Effector memory CD4-positive, alpha-beta T cell (primary cell): ENCODE measurements at places on chromosomes 3 and 15.

DNA sequence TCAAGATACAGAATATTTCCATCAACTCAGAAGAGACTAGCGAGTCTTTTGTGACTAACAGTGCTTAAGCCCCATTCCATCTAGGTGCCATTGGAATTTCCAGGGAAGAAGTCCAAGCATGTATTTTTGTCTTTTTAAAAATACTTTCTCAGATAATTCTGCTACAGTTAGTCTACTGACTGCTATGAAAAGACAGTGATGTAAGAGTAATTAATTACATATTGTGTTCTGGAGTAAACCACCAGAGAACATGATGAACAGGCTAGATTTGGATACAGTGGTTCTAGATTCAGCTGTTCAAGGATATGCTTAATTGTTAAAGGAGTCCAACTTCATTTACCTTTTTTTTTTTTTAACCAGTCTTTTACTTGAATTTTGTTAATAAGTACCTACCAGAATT, 34.8 kb upstream of the PAK6 start:
- DNase-seq = no peak

DNA sequence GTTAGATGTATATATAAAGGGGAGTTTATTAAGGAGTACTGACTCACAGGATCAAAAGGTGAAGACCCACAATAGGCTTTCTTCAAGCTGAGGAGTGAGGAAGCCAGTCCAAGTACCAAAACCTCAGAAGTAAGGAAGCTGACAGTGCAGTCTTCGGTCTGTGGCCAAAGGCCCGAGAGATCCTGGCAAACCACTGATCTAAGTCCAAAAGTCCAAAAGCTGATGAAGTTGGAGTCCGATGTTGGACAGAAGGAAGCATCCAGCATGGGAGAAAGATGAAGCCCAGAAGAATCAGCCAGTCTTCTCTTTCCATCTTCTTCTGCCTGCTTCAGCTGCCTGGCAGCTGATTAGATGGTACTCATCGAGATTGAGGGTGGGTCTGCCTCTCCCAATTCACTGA, 107.5 kb downstream of the BCHE start:
- no peak for DNase-seq

DNA sequence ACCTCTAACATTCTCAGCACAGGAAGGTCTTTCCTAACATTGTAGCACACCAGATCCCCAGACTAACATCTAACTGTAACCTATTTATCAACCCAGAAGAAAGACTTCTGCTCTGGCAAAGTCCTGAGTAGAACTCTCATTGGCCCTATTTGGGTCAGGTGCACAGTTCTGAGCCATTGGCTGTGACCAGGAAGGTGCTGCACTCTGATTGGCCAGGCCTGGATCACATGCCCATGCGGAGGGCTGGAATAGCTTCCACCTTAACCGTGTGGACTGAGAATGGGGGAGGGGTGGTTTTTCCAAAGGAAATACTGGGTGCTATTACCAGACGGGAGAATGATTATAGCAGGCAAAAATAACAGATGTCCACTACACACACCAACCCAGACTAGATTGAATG, 11.5 kb downstream of the FEZF2 start:
- no peak for DNase-seq

- no peak for DNase-seq
Measured at GRCh38 chr3:67998281-67998680, 343.9 kb upstream of the SUCLG2 start.

GRCh38 chr15:70054366-70054765, 43.4 kb downstream of the TLE3 start:
- DNase-seq = no peak

GRCh38 chr3:16936233-16936632, 51.5 kb downstream of the PLCL2 start:
- DNase-seq = no peak

- no peak for DNase-seq
Measured at GRCh38 chr15:39574427-39574826, 6.5 kb upstream of the THBS1 start.

DNA sequence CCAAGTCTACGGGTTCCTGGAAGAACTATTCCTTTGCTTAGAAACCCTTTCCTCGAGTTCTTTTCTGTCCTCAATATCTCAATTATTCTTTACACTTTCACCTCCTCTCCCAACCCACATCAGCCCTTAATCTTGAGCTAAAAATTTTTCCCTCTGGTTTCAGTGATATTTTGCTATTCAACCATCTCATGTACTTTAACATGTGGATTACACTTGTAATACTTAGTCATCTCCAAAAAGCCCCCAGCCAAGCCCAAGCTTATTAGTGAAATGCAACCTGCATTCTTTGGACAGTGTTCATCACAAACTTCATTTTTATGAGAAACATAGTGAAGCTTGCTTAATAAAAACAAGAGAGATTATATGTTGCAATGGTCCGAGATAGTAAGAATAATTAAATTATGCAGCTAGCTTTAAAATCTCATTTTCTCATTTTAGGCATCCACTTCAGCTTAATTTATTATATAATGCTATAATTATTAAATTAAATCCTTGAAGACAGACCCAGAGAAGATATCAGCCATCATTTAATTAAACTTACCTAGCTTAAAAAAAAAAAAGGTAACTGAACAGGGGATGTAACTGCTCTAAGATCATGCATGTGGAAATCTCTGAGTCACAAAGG, 534.5 kb upstream of the TBL1XR1 start:
- DNase-seq = no peak

DNA sequence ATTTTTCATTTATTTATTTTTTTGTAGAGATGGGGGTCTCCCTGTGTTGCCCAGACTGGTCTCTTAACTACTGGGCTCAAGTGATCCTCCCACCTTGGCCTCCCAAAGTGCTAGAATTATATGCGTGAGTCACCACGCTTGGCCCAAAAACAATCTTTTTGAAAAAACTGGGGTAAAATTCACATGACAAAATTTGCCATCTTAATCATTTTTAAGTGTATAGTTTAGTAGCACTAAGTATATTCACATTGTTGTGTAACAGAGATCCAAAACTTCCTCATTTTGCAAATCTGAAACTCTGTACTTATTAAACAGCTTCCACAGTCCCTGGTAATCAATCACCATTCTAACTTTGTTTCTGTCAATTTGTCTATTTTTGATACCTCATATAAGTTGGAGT, 5.2 kb downstream of the SNX1 start:
- DNase-seq = no peak

DNA sequence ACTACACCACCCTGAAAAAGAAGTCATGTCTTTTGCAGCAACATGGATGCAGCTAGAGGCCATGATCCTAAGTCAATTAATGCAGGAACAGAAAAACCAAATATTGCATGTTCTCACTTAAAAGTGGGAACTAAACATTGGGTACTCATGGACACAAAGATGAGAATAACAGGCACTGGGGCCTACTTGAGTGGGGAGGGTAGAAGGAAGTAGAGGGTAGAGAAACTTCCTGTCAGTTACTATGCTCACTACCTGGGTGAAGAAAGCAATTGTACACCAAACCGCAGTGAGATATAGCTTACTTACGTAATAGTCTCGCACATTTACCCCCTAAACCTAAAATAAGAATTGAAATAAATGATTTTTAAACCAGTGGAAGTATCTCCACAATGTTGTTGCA, 480.5 kb upstream of the ARRDC4 start:
- DNase-seq = no peak

DNA sequence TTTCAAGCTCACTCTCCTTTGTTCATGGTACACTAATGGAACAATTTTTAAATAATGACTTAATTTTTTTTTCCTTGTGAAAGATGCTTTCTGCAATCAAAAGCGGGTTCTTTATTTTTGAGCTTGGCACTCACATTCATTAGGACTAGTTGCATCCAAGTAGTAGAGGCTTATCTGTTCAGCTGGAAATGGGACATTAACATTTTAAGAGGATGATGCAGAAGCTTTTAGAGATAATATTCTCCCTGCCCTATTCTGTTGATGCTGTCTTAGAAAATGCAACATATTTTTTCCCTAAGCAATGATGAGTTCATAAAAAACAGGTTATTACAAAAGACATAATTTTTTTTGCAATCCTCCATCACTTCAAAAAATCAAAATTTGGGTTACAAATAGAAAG, 900.6 kb downstream of the NTRK3 start:
- no peak for DNase-seq

GRCh38 chr3:54967731-54968161, 39.9 kb upstream of the LRTM1 start:
- DNase-seq = no peak

DNA sequence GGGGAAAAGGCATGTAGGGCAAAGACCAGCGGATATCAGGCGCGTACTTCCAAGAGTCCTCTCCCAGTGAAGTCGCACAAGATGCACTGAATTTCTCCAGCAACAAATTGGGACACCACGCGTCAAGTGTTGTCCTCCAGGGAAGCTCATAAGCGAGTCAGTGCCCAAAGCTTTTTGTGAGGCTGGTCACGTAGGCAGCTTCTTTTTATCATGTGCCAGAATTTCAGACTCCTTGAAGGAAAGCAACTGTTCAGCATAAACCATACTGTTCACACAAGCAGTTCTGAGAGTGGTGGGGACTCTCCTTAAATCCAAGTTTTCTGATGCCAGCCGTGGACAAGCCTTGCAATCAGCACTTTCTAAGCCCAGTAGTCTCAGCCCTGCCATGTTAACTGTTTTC, 10.1 kb upstream of the FSTL1 start:
- DNase-seq = no peak

- no peak for DNase-seq
Measured at GRCh38 chr3:148459931-148460513, 237.7 kb upstream of the AGTR1 start.

DNA sequence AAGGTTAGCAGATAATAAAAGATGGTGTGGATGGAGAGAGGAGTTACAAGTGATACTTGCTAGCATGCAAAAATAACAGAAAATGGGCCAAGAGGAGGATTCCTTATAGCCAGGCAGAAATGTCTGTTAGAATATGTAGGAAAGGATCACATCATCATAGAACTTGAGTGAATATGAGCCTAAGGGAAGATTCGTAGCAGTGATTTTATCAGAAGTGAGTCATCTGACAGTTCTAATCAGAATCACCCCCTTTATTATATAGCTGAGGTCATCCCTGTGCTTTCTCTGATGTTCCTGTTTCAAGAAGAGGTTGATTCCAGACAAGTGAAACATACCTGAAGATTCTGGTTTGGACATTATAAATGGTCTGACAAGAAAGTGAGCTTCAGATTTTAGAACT, 22.9 kb downstream of the EXOG start:
- no peak for DNase-seq
